Stimulated activated CD8-positive, alpha-beta memory T cell treated with anti-CD3 and anti-CD28 coated beads, Interleukin-7, amount 100 ng/mL, for 1 hour (primary cell): ENCODE measurements at places on chromosomes 4 and X.

- no peak for DNase-seq
Observed at GRCh38 chr4:101953949-101954348, 163.4 kb downstream of the BANK1 start.

DNA sequence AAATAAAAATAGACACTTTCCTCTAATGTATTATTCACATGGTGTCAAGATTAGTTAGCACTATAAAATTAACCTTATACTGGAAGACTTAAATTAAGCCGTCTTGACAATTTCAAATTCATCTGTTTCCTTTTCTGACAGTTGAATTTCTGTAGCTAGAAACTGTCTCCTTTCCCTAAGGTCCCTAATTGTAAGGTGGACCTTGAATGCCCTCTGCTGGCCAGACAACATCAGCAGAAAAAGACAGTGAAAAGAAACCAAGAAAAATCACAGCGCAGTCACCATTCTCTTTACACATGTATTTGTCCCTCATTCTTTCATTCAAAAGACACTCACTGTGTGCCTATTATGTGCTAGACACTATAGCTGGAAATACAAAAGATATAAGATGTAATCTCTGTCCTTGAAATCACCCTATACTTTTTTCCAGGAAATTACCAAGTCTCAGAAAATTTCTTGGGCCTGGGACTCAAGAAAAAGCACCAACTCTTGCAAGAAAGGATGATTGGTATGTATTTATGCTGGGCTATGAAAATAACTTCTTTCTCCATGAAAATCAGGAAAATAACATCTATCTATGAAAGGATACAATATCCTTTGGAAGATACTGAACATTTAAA is 32.7 kb upstream of the AMBN start:
- DNase-seq, result no peak

GRCh38 chr4:109014593-109015412 is 251.9 kb upstream of the ETNPPL start:
- DNase-seq, result no peak

DNA sequence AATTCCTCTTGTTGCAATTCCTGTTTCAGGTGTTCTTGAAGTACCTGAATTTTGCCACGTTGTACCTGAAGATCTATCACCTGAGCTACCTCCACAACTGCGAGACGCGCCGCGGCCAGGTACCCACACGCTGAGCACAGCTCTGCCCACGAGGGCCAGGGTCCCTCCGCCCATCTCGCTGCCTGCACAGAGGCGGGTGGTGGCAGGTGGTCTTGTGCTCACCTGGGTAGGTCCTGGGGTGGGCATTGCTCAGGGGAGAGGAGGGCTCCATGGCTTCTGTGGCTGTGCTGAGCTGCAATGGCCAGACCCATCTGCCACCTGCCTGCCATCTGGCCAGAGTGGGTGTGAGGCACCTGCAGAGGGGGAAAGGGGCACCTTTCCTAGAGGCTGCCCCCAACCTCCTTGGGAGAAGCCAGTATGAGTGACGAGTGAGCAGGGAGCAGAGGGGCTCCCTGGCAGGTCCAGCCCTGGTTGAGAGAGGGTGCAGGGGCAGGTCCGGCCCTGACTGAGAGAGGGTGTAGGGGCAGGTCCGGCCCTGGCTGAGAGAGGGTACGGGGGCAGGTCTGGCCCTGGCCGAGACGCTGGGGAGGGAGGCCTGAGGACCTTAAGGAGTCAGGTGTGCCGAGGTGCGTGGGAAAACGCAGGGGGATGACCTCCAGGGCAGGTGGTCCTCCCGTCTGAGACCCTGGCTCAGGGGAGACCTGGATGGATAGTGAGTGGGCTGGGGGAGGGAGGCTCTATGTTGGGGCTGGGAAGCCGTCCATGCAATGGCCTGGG is 10.7 kb downstream of the PDE6B start:
- DNase-seq, result no peak

- DNase-seq, result no peak
Observed at GRCh38 chrX:98448524-98448923, 1564.8 kb downstream of the RPA4 start.

- no peak for DNase-seq
Observed at GRCh38 chr4:36854554-36854953, 390.0 kb upstream of the NWD2 start.

GRCh38 chr4:128639541-128640270 is 169.8 kb upstream of the JADE1 start:
- no peak for DNase-seq

GRCh38 chrX:72130762-72131250 is 909 bp downstream of the RTL5 start:
- DNase-seq, result no peak

- DNase-seq, result no peak
Observed at GRCh38 chr4:8189551-8190466, 9.3 kb upstream of the SH3TC1 start.

- no peak for DNase-seq
Observed at GRCh38 chr4:112560084-112560483, 44.1 kb upstream of the NEUROG2 start.

- no peak for DNase-seq
Observed at GRCh38 chrX:2516623-2517022, 15.8 kb upstream of the DHRSX start.

- no peak for DNase-seq
Observed at GRCh38 chr4:168917138-168917779, 92.8 kb downstream of the CBR4 start.

DNA sequence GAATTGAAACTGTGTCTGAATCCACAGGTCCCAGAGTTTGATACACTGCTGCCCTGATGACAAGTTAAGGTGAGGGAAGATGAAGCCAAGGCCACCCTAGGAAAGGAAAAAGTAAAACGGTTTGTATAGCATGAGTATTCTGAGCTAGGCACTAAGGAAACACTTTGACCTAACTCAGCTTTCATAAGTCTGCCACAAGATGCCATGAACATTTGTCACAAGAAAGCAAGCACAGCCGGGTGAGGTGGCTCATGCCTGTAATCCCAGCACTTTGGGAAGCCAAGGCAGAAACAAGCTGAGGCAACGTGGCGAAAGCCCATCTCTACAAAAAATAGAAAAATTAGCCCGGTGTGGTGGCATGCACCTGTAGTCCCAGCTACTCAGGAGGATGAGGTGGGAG is 34.2 kb downstream of the ELOVL6 start:
- no peak for DNase-seq
